Psoas muscle (tissue), 8 donors: ENCODE measurements at places on chromosomes 6 and 20.

- H3K4me1 ChIP-seq, result peaks cover 62% of the 10 kb centered on the region
- peak overlapping the region; percentile 41 for H3K4me3 ChIP-seq
- peak; percentile 90 for DNase-seq
- no peaks in the 10 kb centered on the region for H3K27me3 ChIP-seq
These were observed 39.8 kb downstream of the GMPR start for GRCh38 chr6:16278048-16278724.

GRCh38 chr6:144294016-144294415 lies 8.9 kb downstream of the UTRN start:
- no peaks in the 10 kb centered on the region for H3K27me3 ChIP-seq
- no peak for DNase-seq
- no peak overlapping the region for H3K4me3 ChIP-seq
- H3K36me3 ChIP-seq, result peaks cover 4% of the 10 kb centered on the region

DNA sequence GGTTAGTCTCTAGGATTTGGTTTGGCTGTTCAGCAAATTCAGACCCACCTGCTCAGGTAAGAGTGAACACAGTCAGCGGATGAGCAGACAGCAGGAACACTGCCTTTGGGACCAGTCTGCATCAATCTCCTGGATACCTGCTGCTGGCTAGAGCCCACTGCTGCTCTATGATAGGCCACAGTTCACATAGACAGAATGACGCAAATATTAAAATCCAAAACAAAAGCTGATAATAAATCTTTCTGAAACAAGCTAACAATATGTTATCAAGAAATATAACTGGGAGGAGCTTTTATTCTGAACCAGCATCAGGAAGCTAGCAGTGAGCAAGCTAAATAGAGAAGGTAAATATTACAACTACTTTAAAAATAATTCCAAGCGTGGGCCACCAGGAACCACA lies at the start of gene TAAR1:
TSS of gene TAAR1 (minus strand) at position 101 of the 400 bp plus-strand sequence. CDS start 13,179 bp downstream, outside the sequence.
- H3K27ac ChIP-seq, result no peak within 1 kb of the TSS
- no peaks in the 10 kb centered on the region for H3K4me1 ChIP-seq
- H3K27me3 ChIP-seq, result no peaks in the 10 kb centered on the region
- H3K4me3 ChIP-seq, result no peak within 1 kb of the TSS

DNA sequence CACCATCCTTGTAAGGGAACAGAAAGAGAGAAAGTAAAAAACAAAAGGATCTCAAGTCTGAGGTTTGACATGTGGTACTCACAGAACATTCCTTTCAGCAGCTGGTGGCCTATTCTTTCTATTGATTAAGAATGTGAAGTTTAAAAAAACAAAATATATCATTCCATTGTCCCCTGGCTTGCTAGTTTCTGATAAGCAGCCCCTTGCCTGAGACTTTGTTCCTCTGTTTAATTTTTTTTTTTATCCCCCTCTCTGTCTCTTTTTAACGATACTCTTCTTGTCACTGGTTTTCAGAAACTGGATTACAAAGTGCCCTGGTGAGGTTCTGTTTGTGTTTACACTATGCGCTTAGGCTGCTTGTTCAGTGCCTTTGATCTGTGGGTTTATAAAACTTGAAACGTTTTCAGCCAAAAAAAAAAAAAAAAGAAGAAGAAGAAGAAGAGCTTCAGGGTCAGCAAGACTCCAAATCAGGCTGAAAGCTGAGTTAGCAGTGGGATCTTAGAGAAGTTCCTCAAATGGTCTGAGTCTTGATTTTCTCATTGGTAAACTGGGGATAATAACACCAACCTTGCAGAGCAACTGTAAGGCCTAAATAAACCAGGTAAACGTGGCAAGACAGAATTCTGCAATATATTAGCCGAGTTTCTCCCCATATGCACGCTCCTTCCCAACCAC lies 45.1 kb upstream of the SLC22A23 start:
- no peak overlapping the region for H3K4me3 ChIP-seq
- no peaks in the 10 kb centered on the region for H3K27me3 ChIP-seq
- no peaks in the 10 kb centered on the region for H3K4me1 ChIP-seq
- no peak overlapping the region for H3K27ac ChIP-seq
- H3K36me3 ChIP-seq, result no peaks in the 10 kb centered on the region
- DNase-seq, result no peak

DNA sequence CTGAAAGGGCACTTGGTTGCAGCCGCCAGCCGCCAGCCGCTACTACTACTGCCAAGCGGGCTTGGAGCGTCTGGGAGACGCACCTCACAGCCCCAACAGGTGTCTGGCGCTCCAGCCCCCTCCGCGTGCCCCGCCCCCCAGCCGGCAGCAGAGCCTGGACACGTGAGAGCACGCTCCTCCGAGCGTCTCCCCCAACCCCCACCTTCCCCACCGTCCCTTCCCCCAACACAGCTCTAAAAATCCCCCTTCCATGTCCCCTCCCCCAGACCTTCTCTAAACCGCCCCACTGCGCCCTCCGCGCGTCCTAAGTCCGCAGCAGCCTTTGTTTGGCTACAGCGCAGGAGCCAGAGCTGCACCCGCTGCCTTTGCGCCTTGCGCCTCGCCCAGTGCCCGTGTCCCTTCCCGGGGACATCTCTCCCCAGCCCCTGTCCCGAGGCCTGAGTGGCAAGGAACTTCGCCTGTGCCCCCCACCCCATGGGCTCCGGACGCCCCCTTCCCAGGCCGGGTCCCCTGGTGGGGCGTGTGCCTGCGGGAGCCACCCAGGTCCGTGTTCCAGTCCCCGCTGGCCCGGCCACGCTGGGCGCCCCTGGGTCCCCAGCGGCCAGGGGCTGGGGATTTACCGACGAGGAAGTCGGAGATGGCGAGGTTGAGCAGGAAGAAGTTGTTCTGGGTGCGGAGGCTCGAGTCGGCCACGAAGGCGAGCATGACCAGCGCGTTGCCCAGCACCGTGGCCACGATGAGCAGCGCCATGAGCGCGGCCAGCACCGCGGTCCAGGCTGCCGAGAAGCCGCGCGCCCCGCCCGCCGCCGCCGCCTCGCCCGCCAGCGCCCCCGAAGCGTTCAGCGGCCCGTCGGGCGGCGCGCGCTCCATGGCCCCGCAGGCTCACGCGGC lies 732 bp downstream of the HRH3 start:
- peaks cover 9% of the 10 kb centered on the region for H3K4me1 ChIP-seq
- H3K27me3 ChIP-seq, result no peaks in the 10 kb centered on the region
- H3K36me3 ChIP-seq, result no peaks in the 10 kb centered on the region

DNA sequence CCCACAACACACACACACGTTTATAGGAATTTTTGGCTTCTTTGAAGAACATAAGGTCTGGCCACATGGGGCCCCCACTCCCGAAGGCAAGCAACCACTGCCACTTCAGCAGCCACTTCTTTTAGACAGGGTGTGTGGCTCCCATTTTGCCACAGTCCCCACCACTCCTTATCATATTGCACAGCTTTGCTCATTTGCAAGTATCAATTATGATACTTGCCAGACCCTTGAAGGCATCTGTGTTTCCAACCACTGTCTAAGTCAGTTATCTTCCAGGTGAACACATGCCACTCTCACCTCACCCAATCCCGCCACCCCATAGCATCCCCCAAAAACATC lies 73.1 kb downstream of the NOL4L start:
- no peaks in the 10 kb centered on the region for H3K36me3 ChIP-seq
- no peaks in the 10 kb centered on the region for H3K4me1 ChIP-seq
- H3K27ac ChIP-seq, result no peak overlapping the region

DNA sequence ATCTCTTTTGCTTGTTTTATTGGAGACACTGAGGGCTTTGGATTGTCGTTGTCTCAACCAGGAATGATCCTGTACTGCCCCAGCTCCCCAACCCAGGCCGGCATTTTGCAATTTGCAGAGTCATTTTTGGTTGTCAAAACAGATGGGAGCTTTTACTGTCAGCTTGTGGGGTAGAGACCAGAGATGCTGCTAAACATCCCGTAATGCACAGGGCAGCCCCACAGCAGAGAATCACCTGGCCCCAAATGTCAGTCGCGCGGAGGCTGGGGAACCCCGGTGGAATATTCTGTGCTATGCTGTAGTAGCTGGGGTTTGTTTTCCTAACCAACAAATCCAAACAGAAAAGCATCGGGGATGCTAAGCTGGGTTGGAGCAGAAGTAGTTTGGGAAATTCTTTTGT lies 99.7 kb downstream of the TSHZ2 start:
- DNase-seq, result no peak
- no peaks in the 10 kb centered on the region for H3K36me3 ChIP-seq
- H3K4me3 ChIP-seq, result no peak overlapping the region
- H3K27ac ChIP-seq, result no peak overlapping the region
- no peaks in the 10 kb centered on the region for H3K27me3 ChIP-seq

DNA sequence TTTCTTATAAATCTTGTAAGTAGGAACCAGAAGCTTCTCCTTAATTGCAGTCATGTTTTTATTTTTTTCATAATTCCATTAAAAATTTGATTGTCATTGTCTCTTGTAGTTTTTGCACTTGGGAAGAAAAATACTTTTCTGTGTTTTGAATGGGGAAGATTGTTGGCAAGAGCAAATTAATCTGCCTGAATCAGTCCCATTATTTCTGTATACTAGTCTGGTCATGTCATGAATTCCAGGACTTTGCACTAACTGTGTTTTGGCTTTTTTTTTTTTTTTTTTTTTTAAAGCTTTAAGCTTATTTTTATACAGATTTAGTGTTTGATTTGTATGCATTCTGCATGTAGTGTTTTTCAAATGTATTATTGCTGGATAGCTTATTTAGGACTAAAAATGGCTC lies 47.6 kb downstream of the RALGAPB start:
- peaks cover 10% of the 10 kb centered on the region for H3K36me3 ChIP-seq
- no peak for DNase-seq
- H3K4me1 ChIP-seq, result no peaks in the 10 kb centered on the region

- DNase-seq, result peak; percentile 40
- H3K27me3 ChIP-seq, result peaks cover 8% of the 10 kb centered on the region
- H3K4me1 ChIP-seq, result no peaks in the 10 kb centered on the region
- no peak overlapping the region for H3K27ac ChIP-seq
- H3K4me3 ChIP-seq, result no peak overlapping the region
- H3K36me3 ChIP-seq, result no peaks in the 10 kb centered on the region
These were observed 172.5 kb downstream of the FOXA2 start for GRCh38 chr20:22411627-22412450.
